ENCODE measurements at places on chromosomes 11 and 22.

GRCh38 chr22:36733271-36733670 lies 29.7 kb upstream of the CACNG2 start:
- no peak for DNase-seq

DNA sequence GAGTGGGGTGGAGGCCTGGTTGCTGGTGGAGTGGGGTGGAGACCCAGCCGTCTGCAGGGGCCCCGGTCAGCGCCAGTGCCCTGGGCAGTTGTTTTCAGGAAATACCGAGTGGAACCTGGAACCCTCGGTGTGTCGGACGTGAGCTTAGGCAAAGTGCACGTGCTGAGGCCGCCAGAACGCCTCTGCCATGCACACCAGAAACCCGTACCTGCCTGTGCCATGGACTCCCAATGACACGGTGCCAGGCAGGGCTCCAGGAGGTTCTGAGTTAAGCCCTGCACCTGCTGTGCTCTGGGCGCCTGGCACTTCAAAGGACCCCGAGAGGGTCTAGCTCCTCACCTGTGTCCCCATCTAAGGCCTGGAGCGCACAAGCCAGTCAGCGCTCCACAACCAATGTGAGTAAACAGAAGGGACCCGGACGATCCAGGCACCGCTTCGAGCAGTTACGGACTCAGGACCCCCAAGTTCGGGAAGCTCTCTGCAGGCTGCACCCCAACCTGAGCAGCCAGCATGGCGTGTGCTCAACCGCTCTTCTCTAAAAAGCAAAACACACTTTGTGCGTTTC lies 12.3 kb downstream of the TOLLIP start:
- DNase-seq, result no peak

- no peak for DNase-seq
Measured at GRCh38 chr11:60810151-60810550, 25.0 kb downstream of the MS4A10 start.

DNA sequence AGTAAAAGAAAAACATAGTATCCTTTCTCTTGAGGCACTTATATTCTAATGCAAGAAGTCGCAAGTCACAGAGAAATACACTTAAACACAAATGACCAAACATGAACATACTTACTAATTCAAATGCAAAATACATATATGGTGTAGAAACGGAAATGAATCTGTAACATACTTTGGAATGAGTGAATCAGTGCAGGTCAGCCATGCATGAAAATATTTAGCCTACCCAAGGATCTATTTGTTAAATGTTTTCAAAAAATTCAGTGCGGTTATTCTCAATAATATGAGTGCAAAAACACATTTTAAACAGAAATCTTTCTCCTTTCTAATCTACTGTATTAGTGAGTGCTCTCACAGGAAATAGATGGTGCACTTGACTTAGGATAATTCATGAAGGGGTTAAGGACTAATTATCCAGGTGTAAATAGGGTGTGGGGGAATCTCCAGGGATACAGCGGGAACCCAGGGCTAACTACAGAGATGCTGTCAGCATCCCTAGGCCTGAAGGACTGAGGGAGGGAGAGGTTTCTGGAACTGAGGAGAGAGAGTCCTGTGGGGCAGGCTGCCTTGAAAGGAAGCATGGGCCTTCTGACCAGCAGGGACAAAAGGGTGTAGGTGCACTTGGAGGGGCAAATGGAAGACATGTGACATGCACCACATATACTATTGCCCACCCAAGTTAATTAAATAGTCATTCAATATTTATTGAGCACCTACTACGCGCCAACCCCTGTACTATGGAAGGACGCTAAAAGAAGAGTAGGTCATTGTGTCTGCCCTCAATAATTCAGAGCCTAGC lies 139.2 kb downstream of the MAML2 start:
- DNase-seq, result no peak

- DNase-seq, result no peak
Measured at GRCh38 chr11:3969613-3970012, 114.1 kb downstream of the STIM1 start.

- DNase-seq, result no peak
Measured at GRCh38 chr11:1532014-1532586, 40.0 kb downstream of the DUSP8 start.

DNA sequence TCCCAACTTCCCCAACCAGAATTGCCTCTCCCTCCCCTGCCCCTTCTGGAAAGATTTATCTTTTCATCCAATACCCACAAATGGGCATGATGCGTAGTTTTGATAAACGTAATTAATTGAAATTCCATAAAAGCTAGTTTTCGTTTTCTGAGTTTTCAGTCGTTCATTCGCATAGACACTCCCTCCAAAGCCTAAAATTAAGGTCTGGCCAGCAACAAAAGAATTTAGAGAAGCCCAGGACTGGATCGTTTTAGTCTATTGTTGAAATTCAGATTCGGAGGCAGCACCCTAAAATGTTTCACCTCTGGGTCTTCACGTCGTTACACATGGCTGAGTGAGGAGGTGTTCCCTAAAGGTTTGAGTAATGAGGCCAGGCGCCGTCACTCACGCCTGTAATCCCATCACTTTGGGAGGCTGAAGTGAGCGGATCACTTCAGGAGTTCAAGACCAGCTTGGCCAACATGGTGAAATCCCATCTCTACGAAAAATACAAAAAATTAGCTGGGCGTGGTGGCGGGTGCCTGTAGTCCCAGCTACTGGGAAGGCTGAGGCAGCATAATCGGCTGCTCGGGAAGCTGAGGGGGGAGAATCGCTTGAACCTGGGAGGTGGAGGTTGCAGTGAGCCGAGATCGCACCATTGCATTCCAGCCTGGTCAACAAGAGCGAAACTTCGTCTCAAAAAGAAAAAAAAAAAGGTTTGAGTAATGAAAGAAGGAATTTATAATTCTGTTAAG lies 589 bp upstream of the NDUFC2 start:
- DNase-seq, result no peak

DNA sequence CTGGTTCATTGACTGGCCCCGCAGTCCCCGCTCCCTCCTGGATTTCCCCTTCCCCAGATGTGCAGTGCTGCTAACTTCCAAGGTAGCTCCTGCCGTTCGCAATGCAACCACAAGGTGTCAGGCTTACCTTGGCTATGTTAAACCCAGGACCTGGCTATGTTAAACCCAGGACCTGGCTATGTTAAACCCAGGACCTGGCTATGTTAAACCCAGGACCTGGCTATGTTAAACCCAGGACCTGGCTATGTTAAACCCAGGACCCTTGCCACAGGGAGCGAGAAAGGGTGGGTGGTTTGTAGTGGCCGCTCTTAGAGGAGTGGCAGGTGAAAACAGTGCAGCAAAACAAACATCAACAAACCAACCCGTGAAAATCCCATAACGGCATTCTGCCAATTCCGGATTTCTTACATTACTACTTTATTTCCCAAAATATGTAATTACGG lies 2.9 kb upstream of the ADAMTS8 start:
- DNase-seq, result peak; percentile 84

- peak; percentile 18 for DNase-seq
Measured at GRCh38 chr11:1303126-1303821, 6.2 kb downstream of the TOLLIP start.

GRCh38 chr11:76688146-76688545 lies 17.6 kb upstream of the LRRC32 start:
- DNase-seq, result no peak

DNA sequence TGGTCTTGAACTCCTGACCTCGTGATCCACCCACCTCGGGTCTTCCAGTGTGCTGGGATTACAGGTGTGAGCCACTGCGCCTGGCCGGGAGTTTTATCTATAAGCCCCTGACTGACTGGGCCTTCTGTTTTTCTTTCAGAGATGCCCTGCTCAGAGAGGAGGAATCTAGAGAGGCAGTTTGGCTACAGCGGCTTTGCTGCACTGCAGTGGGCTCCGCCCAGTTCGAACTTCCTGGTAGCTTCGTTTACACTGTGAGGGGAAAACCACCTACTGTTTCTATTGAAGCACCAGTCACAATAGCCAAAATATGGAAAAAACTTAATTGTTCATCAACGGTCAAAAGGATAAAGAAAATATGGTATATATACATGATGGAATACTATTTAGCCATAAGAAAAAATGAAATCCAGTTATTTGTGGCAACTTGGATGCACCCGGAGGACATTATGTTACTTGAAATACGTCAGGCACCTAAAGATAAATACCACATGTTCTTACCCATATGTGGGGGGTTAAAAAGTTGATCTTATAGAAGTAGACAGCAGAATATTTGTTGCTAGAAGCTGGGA lies 31.9 kb upstream of the FAM181B start:
- DNase-seq, result no peak

DNA sequence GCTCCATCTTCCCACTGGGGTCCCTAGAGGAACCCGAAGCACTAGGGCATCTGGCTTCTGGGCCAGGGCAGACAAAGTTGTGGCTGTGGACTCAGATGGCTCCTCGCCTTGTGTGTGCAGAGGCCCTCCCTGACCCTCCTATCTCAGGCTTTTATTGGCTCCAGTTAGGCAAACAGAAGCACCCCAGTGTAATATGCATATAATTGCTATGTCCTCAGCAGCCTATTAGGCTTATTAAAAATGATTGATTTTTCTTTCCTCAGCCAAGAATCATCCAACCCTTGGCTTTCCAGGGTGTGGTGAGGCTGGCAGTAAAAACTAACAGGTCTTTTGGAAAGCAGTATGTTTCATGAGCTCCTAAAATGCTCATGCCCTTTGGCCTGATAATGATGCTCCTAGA lies 22.3 kb downstream of the UPB1 start:
- DNase-seq, result no peak

DNA sequence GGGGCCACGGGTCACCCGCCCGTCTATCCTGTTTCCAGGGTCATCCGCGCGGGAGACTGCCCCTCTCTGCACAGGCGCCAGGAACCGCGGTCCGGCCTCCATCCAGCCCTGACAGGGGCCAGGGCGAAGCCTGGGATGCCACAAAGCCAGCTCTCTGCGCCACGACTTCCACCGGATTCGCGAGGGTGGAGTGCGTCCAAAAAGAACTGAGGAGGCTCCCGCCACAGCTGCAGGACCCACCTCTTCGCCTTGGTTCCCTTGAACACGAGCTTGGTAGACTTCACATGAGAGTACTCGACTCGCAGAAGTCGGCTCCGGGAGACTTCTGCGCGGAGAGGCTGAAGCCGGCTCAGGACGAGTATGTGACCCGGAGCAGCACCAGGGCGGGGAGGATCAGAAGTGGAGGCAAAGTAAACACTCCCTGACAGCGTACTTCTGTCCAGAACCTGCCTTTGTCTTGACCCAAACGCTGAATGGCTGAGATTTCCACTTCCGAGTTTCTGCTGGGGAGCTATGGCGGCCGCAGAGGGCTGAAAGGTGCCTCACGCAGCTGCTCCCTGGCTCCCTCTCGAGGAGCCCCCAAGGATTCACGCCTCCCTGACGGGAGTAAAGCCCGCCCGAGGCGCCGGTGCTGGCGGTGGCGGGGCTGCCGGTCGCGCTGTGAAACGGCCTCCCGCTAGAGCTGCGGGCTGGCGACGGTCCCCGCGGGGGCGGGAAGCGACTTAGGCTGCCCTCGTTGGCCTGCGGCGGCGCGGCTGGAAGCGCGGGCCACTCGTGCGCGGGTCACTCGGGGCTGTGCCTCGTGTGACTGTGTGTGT lies 4566.7 kb upstream of the OR11H1 start:
- peak; percentile 5 for DNase-seq

DNA sequence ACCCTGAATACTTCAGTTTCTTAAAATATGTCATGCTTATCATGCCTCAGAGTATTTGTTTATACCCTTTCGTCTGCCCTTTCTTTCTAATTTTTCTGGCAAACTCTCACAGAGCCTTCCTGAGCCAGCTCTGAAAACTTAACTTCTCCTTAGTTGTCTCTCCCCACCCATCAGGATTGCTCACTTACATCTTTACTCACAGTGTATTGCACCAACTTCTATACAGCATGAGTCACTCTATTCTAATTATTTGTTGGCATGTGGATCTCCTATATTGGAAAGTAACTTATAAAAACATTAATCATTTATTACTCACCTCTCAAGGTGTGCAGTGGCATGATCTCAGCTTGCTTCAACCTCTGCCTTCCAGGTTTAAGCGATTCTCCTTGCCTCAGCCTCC lies 114.9 kb downstream of the FANCF start:
- DNase-seq, result no peak

GRCh38 chr11:69489031-69489745 lies 7.7 kb downstream of the LINC01488 start:
- DNase-seq, result no peak

GRCh38 chr11:46896719-46897406 lies 21.5 kb downstream of the LRP4 start:
- DNase-seq, result peak; percentile 72

DNA sequence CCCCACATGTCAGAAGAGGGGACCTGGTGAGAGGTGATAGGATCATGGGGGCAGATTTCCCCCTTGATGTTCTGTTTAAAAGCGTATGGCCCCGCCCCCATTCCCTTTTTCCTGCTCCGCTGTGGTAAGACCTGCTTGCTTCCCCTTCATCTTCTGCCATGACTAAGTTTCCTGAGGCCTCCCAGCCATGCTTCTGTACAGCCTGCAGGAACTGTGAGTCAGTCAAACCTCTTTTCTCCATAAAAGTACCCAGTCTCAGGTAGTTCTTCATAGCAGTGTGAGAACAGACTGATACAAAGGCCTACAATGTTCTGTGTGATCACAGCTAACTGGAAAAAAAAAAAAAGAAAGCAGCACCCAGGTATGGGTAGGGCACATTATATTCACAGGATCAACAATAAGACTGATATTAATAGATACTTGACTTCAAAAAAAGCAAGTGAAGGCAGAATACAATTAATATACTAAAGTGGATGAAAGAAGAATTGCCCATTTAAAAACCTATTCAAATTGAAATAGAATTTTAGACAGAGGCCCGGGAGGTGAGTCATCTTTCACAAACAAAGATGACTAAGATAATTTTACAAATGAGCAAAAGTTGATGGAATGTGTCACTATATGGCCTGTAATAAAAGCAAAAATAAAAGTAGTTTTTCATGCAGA lies 1.7 kb upstream of the OR52K1 start:
- DNase-seq, result no peak

DNA sequence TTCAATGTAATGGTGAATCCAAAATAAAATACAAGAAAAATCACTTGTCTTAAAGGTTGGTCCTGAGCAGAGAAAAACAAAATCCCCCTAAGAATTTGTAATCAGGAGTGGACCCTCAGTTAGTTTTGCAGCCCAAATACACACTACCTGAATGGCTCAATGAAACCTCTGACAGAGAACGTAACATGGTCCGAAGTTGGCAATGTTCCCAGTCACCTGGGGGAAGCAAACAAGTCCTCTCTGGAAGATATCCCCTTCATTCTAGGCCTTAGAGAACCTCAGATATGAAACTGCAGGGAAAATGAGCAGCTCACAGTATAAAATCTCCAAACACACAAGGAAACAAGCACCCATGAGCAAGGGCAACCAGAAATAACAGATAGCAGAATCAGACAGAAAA lies 58.2 kb downstream of the MORC2 start:
- DNase-seq, result no peak

DNA sequence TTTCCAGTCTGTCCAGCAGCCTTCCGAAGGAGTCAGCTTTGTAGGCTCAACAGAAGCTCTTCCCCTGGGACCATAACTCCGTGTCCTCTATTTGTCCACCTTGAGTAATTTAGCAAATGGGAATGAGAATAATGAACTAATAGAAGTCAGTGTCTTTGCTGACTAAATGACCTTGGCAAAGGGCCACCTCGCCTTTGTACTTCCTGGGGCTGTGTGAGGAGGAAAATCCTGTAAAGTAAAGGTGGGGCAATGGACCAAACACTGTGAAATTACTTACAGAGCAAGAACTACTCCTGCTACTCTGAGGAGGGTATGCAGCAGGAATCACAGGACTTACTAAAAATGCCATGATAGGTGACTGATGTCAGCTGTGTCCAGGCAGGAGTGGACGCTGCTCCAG lies 36.2 kb upstream of the CSNK2A3 start:
- no peak for DNase-seq
